SIG-M5 (cell line): ENCODE measurements at places on chromosomes 6 and 20.

DNA sequence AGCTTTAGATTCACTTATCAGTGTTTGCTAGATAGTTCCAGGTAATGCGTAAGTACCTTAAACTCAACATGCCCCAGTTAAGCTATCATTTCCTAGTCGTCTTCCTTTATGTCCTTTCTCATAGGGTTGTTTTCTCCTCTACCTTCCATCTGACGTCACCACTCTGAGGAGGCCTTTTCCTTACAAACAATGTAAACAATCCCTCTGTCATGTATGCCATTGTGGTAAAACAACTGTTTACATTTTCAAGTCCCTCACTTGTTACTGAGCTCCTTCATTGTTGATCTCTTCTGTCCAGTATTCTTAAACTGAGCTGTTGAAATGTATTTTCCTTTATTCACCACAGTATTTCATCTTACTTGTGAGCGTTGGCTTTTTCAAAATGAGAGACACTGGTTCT lies 45.4 kb upstream of the PLCG1 start:
- no peak for DNase-seq

GRCh38 chr6:37205175-37205996 lies 35.4 kb downstream of the PIM1 start:
- no peak for DNase-seq

GRCh38 chr6:155472886-155473285 lies 17.2 kb upstream of the NOX3 start:
- DNase-seq = no peak

DNA sequence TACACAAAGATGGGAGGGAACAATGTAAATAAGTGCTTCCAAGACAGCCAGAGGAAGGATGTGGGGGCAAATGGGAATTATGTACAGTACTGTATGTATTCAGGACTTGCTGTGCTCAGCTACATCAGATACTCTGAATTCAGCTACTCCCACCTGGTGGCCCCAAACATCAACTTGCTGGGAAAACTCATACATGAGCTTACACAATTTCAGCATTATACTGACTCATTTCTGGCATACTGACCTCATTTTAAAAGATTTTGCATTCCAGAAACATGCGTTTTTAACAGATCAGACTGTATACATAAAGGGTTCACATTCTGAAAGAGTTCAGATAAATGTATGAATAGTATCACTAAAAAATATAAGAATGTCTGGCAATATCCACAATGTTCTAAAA lies 59.7 kb downstream of the GPX5 start:
- no peak for DNase-seq

DNA sequence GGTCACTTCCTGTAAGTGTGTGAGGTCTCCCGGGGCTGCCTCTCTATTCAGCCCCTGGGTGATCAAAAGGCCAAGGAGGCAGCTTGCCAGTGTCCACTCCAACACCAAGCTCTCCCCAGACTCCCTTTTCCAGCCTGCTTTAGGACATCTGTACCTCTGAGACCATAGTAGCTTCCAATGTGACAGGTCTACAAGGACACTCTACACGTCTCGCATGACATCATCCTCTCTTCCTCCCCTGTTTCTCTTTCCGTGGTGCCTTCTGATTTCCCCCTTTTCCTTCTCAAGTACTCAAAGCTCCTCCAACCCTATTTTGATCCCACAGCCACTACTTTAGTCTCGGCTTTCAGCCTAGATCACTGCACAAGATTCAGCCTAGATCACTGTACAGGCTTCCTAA lies 26.4 kb downstream of the HLA-F start:
- DNase-seq = no peak

GRCh38 chr6:32971581-32972352 lies 3.4 kb downstream of the BRD2 start:
- peak; percentile 98 for DNase-seq

DNA sequence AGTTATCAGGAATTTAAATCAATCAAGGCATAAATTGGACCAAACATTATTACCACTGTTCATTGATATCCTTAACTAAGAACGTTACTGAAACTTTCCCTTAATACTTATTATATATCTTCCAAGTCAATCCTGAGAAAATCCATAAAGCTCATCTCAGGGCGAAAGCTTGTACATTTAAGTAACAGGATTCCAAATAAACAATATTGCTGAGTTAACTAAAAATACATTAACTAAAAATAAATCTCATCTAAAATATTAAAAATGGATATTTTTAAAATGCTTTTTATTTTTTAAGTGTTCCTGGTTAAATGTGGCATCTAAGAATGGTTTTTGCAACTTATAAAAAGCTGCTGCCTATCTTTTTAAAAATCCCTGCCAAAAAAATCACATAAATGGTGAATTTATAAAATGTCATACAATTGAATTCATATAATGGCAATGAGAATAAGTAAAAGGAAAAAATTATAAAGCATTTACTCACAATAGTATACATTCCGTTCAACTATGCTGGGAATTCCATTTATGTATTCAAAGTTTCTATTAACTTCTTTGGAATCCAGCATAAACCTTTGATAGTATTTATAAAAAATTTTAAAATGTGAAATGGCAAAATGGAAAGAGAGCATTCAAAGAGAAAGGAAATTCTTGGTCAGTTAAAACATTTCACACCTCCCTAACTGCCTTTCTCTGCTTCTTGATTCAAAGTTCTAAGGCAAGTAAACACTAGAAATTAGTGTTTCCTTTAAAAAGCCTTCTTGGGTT lies 20.8 kb upstream of the GMDS start:
- no peak for DNase-seq

- no peak for DNase-seq
These were observed 40.9 kb downstream of the PTPRA start for GRCh38 chr20:2914160-2914559.

DNA sequence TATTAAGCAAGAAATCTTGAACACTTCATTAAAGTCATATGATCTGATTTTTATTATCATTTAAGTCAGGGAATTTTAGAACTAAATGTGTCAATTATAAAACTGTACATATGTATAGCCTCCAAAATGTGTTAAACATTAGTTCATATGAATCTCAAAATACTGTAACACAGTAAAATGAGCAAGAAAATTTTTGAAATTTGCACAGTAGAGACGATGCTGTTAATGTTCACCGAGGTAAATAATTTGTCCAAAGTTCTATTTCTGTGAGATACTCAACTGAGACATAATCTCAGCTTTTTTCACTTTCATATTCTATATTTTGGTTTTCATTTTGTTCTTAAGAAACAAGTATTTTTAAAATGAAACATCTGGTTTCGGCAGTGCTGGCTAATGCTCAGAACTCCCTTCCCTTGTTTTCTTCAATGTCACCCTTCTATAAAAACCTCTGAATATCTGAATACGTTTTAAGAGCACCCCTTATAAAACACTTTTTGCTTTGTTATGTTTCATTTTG lies 353.1 kb downstream of the LAMA2 start:
- no peak for DNase-seq

DNA sequence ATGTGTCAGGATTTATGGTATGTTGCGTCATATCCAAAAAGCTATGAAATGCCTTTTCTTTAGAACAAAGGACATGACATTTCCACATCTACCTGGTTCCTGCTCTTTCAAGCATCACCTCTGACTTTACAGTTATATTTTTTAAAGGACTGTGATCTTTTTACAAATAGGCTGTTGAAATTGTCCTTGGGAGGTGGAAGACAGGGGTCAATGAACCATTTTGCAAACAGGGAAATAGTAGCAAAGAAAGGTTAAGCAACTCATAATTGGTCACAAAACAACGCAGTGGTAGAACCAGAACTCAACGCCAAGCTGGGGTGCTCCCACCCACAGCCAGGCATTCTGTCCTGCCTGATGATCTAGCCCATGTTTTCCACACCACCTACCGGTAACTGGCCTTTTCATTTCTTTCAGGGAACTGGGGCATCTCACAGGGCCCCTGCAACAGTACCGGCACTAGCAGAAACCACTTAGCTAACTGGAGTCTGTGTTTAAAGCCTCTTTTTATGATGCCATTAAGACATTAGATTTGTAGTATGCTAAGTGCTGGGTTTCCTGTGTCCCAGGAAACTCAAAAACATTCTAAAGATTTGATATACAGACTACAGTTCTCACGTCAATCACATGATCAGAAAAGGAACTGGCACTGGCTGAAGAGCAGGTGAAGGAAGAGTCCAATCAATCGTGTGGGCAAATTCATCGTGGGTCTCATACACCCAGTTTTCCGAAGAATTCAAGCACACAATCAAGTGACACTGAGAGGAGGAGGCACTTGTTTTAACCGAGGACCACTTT lies 13.9 kb downstream of the ZNF217 start:
- DNase-seq = peak; percentile 68

DNA sequence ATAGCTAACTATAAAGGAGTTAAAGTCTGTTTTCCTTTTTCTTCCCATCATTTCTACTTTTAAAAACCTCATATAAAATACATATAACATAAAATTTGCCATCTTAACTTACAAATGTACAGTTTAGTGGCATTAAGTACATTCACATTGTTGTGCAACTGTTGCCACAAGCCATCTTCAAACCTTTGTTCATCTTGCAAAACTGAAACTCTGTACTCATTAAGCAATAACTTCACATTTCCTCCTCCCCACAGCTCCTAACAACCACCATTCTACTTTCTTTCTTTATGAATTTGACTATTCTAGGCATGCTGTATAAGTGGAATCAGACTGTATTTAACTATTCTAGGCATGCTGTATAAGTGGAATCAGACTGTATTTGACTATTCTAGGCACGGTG lies 4.5 kb downstream of the CCDC170 start:
- peak; percentile 67 for DNase-seq

DNA sequence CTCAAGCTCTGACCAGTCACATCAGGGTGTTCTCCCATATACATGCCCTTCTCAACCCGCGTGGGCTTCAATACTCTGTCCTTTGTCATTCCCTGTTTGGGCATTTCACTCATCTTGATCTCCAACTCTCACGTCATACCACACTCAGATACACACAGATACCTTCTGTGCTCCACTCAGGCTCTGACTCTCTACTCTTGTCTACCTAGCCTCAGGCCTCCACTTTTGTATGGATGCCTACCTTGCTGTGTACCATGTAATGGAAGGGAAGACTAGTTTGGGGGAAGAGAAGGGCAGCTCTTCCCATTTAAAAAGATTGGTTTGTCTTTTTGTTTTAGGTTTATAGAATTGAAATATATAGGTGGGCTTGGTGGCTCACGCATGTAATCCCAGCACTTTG lies 48.6 kb downstream of the ASXL1 start:
- no peak for DNase-seq

DNA sequence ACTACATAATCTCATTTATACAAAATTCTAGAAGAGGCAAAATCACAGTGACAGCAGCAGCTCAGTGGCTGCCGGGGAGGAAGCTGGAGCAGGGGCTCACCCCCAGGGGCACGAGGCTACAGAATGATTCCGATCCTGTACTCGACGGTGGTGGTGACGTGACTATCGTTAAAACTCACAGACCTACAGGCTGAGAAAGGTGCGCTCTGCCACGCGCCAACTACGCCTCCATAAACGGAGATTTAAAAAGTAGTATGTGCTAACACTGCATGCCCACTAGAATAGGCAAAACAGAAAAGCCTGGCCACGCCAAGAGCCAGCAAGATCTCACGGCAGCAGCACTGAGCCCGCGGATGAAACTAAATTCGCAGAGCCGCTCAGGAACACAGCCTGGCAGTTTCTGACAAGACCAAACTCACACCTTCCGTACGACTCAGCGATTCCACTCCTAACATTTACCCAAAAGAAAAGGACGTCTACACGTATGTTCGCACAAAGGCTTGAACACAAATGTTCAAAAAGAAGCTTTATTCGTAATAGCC lies 25.2 kb downstream of the TAF4 start:
- no peak for DNase-seq

DNA sequence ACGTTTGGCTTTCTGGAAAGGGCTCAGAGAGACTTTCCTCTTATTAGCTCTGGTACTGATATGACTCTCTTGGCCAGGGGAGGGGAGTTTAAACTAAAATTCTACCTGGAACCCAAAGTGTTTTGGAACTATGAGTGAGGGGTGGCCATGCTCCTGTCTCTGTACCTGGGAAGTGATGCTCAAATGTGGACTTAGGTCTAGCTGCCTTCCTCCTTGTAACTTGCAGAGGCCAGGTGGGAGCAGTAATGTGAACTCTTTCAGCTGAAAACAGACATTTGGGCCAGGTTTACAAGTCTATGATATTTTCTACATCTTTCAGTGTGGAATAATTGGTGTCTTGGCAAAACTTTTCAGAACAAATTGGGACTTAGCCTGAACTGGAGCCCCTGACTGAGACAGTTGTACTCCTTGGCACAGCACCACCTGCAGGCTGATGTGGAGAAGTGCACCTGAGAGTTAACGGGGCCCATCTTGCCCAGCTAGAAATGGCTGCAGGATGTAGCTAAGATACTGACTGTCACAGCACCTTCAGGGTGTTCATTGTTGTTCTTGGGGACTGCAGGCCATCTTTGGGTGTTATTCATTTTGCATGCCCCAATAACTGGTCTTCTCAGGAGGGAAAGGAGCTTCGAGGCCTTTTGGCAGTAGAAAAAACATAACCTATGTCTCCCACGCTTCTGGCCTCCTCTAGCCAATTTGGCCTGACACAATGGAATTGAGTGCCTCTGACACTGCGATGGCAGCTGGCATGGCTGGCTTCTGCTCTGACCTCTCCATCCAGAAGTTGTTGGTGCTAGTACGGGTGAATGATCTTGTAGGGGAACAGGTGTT lies 37.1 kb downstream of the CD109 start:
- peak; percentile 17 for DNase-seq

DNA sequence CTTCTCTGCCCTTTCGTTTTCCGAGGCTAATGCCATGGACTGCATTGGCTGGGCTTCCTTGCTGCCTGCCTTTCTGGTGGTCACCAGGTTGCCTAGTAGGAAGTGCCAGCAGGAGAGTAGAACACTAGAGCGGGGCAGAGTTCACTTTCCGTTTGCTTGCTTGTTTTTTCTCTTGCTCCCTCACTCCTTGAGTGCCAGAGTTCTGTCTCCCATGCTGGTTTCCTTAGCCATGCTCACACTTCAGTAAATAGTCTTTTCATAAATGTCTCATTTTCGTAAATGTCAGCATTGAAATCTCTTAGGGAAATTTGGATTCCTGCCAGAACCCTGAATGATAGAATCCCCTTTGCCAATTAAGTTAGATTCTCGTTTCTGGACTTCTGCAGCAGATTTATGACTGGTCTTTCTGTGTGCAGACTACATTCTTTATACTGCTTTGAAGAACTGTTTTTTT lies 63.9 kb downstream of the FAM83B start:
- DNase-seq = no peak

DNA sequence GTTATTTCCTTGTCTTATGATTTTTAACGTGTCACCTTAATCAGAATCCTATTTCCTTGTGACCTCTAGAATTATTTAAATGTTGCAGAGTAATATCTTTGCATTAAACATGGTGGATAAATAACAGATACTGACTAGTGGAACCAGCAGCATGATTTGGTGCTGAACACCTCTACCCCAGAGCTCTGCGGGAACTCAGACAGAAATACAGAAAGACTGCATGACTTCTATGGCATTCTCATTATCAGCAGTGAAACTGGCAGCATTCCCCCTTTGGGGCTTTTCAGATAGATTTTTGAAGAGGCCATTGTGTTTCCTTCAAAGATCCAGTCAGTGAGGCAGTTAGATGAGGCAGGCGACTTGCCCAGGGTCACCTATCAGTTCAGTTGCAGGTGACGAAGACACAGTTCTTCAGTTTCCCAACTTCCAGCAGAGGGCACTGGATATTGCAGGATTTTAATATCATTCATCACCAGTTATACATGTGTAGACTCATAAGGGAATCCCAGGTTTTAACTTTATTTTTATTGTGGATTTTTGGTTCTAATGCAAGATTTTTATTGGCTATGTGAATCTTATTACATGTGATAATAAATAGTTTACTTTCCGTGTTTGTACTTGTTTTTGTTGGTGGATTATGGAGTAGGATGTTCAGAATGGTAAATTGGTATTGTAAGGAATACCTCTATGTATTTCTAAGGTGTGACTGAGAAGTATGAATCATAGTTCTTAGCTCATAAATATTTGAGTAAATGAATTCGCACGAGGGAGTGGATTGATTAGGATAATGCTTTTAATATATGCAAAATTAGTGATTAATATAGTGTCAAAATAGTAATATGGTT lies 81.3 kb downstream of the AFDN start:
- no peak for DNase-seq
